ENCODE measurements at places on chromosomes 12 and 14.

- DNase-seq = no peak
These were observed 36.0 kb upstream of the GARIN6 start for GRCh38 chr12:99611599-99611998.

DNA sequence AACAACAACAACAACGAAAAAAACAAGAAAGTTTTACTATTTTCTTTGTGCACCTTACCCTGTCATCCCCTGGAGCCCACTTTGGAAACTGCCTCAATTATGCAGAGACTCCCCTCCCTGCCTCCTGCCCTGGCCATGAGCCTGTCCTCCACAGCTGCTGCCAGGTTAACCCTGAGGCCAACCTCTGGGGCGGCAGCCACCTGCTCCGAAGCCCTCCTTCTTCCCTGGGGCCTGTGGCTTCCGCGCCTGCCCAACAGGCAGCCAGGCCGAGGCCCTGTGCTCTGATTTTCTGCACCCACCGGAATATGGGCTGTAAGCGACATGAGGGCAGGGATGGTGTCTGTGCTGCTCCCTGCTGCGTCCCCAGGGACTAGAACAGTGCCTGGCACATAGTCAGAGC lies 183.0 kb downstream of the CALM1 start:
- DNase-seq = no peak

DNA sequence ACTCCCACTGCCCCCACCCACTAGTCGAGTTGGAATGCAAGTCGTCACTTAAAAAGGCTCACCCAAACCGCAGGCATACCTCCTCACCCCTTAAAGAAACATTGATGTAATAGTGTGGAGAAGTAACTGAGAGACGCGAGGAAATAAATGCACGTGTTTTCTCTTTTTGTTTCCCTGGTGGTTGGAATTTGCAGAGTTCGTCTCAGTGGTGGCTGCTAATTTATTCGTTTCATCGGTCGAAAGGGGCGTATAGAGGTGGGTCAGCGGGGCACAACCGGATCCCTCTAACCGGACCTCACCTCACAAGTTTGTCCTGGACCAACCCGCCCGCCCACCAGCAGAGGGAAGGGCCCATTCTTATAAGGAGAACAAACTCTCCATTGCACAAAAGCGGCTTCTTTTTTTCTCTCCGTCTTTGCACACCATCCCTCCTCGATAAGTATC lies 5.0 kb upstream of the NPAS3 start:
- DNase-seq = no peak

- no peak for DNase-seq
These were observed 42.0 kb upstream of the ATP2B1 start for GRCh38 chr12:89750389-89751351.

GRCh38 chr12:112275207-112275606 lies 107.0 kb downstream of the HECTD4 start:
- DNase-seq = no peak

GRCh38 chr12:75959506-75959905 lies 72.1 kb downstream of the PHLDA1 start:
- DNase-seq = no peak

GRCh38 chr12:106187155-106187789 lies 48.5 kb upstream of the NUAK1 start:
- no peak for DNase-seq

DNA sequence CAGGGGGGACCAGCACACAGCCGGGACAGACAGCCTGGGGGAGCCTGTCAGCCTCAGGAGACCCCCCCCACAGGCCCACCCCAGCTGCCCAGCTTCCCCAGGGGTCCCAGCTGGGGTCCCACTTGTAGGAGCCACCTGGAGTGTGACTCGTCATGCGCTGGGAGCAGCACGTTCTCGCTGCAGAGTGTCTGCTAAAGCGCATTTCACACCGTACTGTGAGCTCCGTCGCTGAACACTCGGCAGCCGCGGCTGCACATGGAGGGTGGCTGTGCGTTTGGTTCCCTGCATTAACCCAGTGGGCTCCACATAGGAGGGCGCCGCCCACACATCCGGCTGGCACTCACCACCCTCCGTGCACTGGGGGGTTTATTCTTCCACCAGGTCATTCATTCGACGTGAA lies 56.7 kb downstream of the FBRSL1 start:
- DNase-seq = no peak

GRCh38 chr14:92105893-92106142 lies 564 bp downstream of the ATXN3 start:
- no peak for DNase-seq

GRCh38 chr14:34583525-34583924 lies 44.0 kb upstream of the EAPP start:
- DNase-seq = no peak

GRCh38 chr12:120940006-120940405 lies 35.8 kb upstream of the SPPL3 start:
- DNase-seq = no peak

- no peak for DNase-seq
These were observed 127.1 kb downstream of the NELL2 start for GRCh38 chr12:44748950-44749468.

DNA sequence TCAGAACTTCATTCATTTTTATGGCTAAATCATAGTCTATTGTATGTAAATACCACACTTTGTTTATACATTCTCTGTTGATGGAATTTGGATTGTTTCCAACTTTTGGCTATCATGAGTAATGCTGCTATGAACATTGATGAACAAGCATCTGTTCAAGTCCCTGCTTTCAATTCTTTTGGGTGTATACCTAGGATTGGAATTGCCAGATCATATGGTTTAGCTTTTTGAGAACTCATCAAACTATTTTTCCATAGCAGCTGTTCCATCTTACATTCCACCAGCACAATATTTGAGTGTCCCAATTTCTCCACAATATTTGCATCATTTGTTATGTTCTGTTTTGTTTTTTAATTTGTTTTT lies 52.3 kb upstream of the CCND2 start:
- DNase-seq = no peak

GRCh38 chr12:97257726-97258125 lies 204.9 kb upstream of the RMST start:
- DNase-seq = no peak

DNA sequence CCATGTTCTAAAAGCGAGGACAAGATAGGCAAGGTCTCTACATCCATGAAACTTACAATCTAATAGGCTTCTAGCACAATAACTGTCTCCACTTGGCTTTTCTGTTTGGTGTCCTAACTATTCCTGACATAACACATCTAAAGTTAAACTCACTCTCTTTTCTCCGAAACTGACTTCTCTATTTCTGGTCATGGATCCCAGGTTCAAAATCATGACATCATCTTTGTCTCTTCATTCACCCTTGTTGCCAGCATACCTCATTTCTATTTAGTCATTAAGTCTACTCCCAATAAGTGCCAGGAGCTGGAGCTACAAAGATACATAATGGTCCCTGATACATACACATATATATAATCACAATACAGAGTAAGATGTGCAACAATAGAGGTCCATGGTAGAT lies 53.9 kb upstream of the CEP83 start:
- no peak for DNase-seq

- no peak for DNase-seq
These were observed 501 bp downstream of the RIMKLB start for GRCh38 chr12:8698132-8698851.

GRCh38 chr12:28096649-28097048 lies 93.6 kb upstream of the CCDC91 start:
- no peak for DNase-seq

DNA sequence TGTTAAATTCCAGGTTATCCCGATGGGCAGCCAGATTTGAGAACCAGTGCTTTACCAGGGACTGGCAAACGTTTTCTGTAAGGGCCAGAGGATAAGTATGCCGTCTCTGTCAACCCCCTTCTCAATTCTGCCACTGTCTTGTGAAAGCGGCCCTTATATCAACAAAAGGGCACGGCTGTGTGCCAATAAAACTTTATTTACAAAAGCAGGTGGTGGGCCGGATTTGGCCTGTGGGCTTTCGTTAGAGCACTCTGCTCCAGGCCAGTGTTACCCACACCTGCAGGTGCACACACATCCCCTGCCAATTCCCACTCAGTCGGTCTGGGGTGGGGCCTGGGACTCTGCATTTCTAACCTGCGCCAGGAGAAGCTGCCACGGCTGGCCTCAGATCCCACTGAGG lies 111.2 kb downstream of the RFLNA start:
- DNase-seq = no peak

DNA sequence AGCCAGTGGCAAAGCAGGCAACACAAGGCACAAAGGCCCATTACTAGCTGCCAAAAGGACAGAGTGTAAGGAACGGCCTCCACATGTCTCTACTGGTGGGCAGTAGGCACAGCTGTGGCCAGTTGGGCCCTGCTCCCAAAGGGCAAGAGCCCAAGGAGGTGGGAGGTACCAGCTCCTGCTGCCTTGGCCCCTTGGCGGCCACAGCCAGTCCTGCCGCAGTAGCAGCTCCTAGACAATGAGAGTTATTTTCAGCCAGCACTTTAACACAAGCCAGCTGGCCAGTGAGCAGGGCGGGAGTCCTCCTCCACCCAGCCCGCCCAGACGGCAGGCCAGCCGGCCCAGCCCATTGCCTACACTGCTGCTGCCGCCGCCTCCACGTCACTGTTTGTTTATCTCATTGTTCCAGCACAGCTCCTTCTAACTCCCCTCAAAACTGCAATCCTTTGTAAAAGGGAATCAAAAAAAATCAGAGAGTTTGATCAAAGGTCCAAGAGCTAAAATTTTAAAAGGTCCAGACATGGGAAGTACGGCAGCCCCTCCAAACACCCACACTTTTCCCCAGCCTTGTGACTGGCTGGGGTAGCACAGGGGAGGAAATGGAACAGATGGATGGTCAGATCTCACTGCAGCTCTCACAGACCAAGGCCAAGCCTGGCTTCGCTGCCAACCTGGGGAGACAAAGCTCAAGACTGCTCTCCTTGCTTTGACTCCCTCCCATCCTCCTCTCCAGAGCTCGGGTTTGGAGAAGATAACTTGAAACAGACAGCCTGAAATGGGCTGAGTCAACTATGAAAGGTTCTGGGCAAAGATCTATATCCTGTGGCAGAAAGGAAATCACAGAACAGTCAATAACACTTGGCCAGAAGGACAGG lies 33.5 kb downstream of the FMNL3 start:
- DNase-seq = no peak

DNA sequence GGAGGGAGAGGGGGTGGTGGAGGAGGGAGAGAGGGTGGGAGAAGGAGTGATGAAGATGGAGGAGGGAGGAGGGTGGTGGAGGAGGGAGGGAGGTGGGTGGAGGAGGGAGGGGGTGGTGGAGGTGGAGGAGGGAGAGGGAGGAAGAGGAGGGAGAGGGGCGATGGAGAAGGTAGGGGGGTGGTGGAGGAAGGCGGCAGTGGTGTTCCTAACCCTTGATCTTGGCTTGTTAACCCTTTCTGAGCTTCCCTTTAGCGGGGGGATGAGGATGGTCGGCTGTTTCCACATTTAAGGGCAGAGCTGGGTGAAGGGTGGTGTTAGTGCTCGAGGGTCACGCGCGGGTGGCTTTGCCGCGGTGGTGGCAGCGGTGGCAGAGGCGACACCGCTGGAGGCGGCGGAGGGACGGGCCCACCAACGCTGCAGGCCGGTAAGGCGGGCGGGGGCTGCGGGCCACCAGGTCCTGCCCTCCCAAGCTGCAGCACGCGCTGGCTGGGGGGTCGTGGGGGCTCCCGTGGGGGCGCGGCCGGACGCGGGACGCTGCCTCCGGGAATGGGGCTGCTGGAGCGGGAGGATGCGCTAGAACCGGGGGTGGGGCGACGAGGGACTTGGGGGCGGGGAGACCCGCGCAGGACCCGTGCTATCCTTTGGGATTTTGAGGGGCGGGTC lies 156.3 kb downstream of the PTPN11 start:
- DNase-seq = no peak

DNA sequence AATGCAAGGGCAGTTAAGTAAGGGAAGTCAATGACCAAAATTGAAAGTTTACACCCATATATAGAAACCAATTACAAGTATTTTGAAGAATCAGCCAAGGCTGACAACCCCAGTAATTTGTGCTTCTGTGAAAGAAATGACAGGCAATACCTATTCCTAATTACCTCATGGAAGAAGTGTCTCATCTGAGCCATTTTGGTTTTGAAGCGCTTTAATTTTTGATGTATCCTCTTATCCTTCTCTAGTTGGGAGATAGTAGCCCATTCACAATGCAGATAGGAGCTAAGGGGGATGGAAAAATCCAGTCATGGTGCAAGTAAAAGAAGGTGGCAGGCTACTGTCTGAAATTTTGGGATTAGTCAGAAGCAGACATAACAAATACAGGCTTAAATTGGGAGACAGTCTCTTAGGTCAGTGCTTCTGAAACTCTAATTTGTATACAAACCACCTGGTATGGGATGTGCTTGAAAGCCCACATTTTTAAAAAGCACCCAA lies 30.4 kb upstream of the SUPT16H start:
- no peak for DNase-seq

- DNase-seq = no peak
These were observed 943.8 kb downstream of the SLC16A7 start for GRCh38 chr12:60539592-60539991.

GRCh38 chr12:19198272-19198671 lies 68.7 kb downstream of the PLEKHA5 start:
- no peak for DNase-seq

GRCh38 chr12:92971859-92972524 lies 42.9 kb upstream of the EEA1 start:
- no peak for DNase-seq

- DNase-seq = no peak
These were observed 1.0 kb downstream of the CLBA1 start for GRCh38 chr14:104986487-104987164.

DNA sequence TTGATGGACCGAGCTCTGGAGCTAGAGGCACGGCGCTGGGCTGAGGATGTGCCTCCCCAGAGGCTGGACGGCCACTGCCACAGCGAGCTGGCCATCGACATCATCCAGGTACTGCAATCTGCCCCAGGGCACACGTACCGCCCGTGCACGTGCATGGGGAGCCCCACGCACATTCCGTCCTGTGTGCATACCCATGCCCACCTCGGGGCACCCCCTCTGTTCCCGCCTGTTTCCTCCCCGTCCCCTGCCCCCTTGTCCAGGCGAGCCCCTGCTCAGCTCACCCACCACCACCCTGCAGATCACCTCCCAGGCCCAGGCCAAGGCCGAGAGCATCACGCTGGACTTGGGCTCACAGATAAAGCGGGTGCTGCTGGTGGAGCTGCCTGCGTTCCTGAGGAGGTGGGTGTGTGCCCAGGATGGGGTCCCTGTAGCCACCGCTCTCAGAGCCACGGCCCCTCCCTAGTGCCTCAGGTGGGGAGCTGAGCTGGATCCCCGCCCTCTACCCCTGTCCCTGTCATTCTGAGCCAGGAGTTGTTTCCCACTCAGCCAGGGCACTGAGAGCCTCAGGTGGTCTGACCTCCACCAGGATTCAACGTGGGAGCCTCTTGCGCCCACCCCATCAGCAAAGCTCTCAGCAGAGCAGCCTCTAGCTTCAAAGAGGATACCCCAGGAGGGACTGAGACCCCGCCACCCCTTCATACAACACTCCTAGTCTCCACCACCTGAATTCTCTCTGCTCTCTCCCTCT lies 6.9 kb downstream of the TNFAIP2 start:
- DNase-seq = no peak

GRCh38 chr12:50750366-50750765 lies 13.5 kb upstream of the ATF1 start:
- DNase-seq = no peak

DNA sequence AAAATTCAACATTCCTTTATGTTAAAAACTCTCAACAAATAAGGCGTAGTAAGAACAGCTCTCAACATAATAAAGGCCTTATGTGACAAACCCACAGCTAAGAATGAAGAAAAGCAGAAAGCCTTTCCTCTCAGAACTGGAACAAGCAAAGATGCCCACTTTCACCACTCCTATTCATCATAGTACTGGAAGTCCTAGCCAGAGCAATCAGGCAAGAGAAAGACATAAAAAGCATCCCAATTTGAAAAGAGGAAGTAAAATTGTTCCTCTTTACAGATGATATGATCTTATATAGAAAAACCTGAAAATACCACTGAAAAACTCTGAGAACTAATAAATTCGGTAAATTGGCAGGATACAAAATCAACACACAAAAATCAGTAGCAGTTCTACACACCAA lies 52.1 kb downstream of the STON2 start:
- DNase-seq = no peak
